Muscle of leg (tissue), 16 donors: ENCODE measurements at places on chromosomes 7 and 10.

- no peak for DNase-seq
Measured at GRCh38 chr7:133804127-133804526, 323.0 kb upstream of the LRGUK start.

- no peak for DNase-seq
Measured at GRCh38 chr7:26664735-26665416, 199.5 kb downstream of the SKAP2 start.

GRCh38 chr7:2488272-2488645 is 12.1 kb upstream of the GRIFIN start:
- DNase-seq, result peak; percentile 50

- DNase-seq, result no peak
Measured at GRCh38 chr7:22202141-22202540, 154.8 kb downstream of the RAPGEF5 start.
